MV-4-11 (cell line): ENCODE measurements at places on chromosomes 4 and X.

DNA sequence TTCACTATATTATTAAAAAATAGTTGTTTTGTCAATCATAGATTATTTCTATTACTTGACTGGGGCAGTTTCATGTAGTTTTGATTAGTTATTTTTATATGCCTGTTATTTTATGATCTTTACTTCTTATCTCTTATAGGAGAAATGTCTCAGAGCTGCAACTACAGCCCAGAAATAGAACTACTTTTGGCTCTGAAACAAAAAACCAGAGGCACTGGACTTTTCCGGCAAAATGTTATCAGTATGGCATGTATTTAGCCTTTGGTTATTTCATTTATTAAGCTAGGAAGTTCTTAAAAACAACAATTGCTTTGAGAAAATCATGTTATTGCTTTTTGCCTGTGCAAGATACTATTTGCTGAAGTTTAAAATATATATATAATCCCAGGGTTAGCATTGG is 566.5 kb downstream of the ANKRD50 start:
- DNase-seq, result no peak

DNA sequence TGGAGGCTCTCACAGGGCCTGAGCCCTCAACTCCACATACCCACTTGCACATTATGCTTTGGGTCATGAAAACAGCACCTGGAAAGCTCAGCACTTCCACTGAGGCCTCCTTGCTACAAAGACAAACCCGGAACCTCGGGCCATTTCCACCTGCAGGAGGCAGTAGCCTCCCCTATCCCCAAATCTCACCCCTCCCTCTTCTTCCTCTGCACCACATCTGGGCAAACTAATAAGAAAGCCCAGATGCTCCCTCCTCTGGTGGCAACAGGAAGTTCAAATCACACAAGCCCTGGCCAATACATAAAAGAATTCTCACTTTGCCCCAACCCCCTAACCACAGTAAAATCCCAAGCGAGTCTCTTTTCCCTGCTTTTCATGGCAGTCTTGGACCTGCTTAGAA is 136.4 kb downstream of the MAPK10 start:
- no peak for DNase-seq

DNA sequence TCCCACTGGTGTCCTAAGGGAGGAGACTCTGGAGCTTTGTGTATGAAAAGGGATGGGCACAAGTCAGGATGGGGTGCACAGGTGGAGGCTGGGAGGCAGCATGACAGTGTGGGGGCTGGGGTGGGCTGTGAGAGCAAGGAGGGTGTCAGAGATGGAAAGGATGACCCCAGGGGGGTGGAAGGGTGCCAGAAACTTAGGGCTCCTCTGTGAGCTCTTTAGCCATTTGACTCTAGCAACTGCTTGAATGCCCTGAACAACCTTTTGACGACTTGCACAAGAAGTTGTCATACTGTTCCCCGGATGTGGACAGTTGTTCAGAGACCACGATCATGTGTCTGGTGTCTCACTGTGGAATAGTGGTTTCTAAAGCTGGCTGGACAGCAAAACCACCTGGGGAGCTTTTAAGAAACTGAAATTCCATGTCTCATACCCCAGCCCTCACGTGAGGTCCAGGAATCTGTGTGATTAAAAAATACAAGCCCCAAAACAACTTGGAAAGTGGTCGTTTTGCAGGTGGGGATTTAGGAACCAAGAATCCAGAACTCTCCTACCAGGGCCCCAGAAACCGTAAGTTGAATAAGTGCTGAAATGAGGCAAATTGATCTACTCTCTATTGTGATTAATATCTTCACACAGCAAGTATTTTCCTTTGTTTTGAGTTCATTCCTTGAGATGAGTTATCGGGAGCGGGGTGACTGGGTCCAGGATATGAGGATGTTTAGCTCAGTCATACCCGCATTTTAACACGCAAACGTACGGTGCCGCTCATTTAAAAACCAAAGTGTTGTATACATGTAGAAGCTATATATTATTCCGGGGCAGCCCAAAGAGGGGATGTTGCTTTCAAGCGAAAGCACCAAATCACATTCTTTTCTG is 3.4 kb downstream of the RHOH start:
- DNase-seq, result peak; percentile 96

GRCh38 chr4:38615847-38616246 is 48.2 kb upstream of the KLF3 start:
- peak; percentile 28 for DNase-seq

DNA sequence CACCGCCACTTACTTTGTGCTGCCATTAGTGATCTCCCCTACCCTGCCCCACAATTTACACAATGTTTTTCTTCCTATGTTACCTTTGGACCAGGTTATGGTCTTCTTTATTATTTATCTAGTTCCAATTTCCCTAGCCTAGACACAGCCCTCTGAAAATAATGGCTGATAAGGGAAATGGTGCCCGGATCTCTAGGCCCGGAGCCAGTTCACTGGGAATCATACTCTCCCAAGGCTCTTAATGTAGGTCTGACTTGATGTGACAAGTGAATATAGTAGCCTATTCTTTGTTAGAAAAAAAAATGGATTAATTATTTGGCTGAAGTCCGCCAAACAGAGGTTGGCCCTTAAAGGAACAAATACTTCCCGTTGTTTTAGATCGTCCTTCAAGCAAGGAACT is 208.0 kb downstream of the RELL1 start:
- no peak for DNase-seq

GRCh38 chr4:123166023-123166422 is 230.6 kb upstream of the SPRY1 start:
- DNase-seq, result no peak

DNA sequence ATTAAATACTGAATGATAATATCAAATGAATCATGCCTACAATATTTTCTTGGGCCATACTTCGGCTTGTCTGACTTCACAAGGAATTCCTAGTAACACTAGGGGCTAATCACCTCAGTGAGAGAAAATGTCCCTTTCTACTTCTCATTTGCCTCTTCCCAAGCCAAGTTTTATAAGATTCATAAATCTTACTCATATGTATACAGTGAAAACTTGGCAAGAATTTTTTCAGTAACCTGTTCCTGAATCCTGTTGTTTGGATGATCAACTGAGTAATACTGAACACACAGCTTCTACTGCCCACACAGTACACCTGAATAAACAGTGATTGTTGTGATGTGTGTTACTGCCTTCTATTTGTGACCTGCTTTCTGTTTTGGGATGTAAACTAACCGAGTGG is 16.5 kb downstream of the TMPRSS11E start:
- DNase-seq, result no peak

- no peak for DNase-seq
Observed at GRCh38 chrX:45862801-45863200, 662.1 kb upstream of the DIPK2B start.

GRCh38 chr4:2395038-2395437 is 23.4 kb downstream of the ZFYVE28 start:
- no peak for DNase-seq

DNA sequence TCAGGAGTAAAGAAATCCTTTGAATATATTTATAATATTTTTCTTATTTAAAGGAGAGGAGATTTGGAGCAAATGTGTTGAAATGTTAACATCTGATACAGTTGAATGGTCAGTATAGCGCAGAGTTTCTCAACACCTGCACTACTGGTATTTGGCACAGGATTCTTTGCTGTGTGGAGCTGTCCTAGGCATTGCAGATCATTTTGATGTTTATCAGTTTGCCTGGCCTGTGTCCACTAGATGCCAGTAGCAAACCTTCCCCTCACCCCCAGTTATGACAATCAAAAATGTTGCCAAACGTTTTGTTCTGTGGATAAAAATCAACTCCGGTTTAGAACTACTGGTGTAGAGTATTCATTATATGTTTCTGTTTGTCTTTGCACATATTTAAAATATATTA is 765.3 kb upstream of the SLIT2 start:
- DNase-seq, result no peak

- no peak for DNase-seq
Observed at GRCh38 chr4:114752391-114753165, 154.0 kb downstream of the UGT8 start.

DNA sequence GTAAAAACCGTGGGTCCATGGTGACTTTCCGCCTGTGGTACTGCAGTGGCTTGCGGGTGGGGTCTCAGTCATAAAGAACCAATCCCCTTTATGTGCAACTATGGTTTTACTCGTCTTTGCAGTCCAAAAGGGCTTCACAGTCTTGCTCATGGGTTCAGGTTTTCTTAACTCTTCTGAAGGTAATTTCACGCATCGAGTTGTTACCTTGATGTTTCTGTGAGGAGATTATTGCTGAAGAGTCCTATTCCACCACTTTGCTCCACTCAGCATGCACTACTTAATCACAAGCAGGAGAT is 41.5 kb downstream of the F8 start:
- DNase-seq, result no peak

DNA sequence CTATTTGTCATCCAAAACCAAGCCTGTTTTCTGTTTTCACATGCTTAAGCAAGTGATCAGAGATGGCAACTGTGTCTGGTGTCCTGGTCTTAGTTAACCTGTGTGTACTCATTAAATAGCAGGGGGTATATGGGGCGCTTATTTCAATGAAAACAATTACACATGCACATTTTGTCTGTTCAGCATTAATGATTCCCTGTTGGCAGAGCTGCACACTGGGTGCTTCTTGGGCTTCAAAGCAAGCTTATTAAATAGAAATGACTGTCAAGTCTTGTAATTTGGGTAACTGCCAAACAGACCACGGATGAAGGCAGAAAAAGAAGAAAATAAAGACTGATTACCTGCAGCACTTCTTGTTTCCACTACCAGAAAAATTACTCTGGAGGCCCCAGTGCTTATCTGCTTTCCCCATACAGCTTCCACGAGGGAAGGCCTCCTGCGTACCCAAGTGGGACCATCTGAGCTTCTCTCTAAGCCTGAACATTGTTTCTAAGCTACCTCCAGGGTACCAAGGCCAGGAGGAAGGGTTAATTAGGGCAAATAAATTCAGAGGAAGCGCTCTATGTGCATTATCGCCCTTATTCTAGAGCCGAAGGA is 107.2 kb upstream of the TBL1X start:
- no peak for DNase-seq

DNA sequence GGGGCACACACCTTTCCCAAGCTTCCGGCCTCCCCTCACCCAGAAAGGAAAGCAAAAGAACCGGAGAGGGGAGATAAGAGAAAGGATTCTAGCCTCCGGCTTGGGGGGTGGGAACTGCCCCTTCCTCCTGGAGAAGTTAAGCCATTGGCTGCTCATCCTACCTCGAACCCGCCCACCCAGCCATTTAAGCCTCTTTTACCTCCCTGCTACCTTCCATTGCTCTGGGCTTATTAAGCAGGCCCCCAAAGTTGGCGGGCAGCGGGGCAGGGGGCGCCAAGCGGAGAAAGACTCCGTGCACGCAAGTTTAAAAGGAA is 2.3 kb downstream of the MAML3 start:
- DNase-seq, result peak; percentile 60

DNA sequence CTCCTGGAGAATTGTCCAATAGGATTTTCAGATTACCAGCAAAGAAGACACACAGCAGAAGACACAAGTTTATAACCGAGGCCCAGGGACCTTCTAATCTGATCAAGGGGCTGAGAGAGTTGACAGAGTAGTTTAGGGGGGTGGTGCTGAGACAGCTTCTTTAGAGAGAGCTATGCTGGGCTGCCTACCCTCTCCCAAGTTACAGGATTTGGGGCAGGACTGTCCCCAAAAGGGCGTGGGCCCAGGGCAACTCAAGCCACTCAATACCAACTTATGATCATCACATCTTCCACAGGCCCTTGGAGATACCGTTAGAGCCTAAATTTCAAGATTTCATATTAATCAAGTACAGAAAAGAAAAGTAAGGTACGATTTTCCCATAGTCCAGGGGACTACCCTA is 43.0 kb downstream of the PDHA1 start:
- no peak for DNase-seq

- no peak for DNase-seq
Observed at GRCh38 chr4:11139871-11140270, 288.8 kb downstream of the HS3ST1 start.
